ENCODE measurements at places on chromosomes 6 and 20. TPM values are rescaled to one million over a fixed set of nuclear protein-coding genes. Genes with fewer than 3 reads are reported as not detected.

Gene TFAP2A
- total RNA-seq = not detected

- no peak overlapping the region for H3K27ac ChIP-seq
- H3K4me3 ChIP-seq = no peak overlapping the region
- no peaks in the 10 kb centered on the region for H3K36me3 ChIP-seq
Measured at GRCh38 chr6:296151-297122, 4.2 kb downstream of the DUSP22 start.

DNA sequence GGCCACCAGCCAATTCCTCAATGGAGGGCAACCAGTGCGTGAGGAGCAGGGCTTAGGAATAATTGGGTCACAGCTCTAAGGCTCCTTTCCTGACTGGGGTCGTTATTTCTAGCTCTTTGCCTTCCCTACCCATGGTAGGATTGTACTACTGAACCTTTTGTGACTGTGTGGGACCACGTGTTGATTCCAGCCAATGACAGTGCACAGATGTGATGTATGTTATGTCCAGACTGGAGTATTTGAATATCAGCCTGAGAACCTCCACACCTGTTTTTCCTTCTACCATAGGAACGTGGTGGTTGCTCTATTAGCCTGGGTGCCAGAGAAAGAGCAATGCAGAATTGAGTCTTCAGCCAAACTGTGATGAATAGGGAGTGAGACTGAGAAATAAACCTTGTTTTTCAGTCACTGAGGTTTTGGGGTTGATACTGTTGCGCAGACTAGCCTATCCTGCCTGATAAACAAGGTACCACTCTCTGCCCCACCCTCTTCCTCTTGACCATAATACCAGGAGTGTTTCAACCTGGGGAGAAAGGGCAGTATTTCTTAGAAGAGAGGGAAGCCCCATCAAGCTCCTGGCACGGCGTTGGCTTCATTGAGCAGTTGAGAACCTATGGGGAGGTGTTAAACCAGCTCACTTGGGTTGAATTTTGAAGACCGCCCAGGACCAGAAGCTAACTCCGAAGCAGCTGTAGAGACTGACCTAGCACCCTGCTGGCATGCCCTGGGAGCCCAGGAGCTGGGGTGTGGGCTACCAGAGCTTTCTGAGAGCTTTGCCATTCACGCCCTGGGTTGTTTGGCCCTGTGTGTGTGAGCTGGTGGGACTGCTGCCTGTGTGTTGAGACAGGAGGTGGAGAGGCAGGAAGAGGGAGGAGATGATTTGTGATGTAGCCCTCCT, 105.5 kb upstream of the BACH2 start:
- H3K4me3 ChIP-seq = no peak overlapping the region
- no peaks in the 10 kb centered on the region for H3K27me3 ChIP-seq
- H3K4me1 ChIP-seq = peaks cover 18% of the 10 kb centered on the region

GRCh38 chr6:87197547-87197946, 42.2 kb downstream of the ZNF292 start:
- no peak for DNase-seq
- no peak overlapping the region for H3K27ac ChIP-seq
- no peak overlapping the region for H3K4me3 ChIP-seq
- H3K4me1 ChIP-seq = peaks cover 10% of the 10 kb centered on the region
- no peaks in the 10 kb centered on the region for H3K27me3 ChIP-seq

DNA sequence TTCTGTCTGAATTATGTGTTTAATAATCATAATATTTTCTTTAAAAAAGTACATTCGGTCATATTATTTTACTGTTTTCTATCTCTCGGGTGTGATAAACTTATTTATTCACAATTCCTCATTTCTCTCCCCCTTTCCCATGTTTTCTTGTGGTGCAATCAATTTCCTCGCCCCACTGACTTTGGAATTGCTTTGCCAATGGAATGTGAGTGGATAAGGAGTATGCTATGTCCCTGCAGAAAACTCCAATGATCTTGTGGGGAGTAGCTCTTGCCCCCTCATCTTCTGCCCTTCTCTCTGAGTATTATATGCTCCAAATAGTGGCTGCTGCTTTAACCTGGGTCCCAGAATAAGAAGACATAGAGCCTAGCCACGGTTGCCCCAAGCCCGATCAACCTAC, 64.1 kb downstream of the HMGN3 start:
- H3K27ac ChIP-seq = no peak overlapping the region
- H3K4me3 ChIP-seq = no peak overlapping the region
- no peaks in the 10 kb centered on the region for H3K4me1 ChIP-seq
- H3K27me3 ChIP-seq = no peaks in the 10 kb centered on the region

DNA sequence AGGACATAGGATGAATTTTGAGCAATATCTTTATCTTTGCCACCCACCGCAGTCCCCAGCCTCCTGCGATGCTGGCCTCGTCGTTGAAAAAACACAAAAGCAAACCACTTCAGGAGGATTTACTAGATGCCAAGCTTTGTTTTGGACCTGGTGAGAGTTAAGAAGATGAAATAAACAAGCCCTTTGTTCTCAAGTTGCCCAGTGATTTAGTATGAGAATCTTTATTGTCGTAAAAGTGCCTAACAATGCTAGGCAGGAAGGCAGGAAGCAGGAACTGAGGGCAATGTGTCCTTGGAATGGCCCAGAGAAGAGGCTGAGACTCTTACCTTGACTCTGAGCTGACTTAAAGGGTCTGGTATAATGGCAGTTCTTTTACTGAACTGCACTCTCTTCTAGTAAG, 116.0 kb downstream of the TRMT11 start:
- no peaks in the 10 kb centered on the region for H3K36me3 ChIP-seq
- no peak overlapping the region for H3K27ac ChIP-seq
- H3K4me1 ChIP-seq = no peaks in the 10 kb centered on the region
- no peak overlapping the region for H3K4me3 ChIP-seq
- peaks cover 5% of the 10 kb centered on the region for H3K27me3 ChIP-seq
